Kidney epithelial cell (primary cell): ENCODE measurements at places on chromosomes 4 and X. TPM values are rescaled to one million over a fixed set of nuclear protein-coding genes. Genes with fewer than 3 reads are reported as not detected.

- DNase-seq = no peak
Measured at GRCh38 chr4:170400361-170400760, 310.6 kb upstream of the AADAT start.

GRCh38 chr4:24690436-24690835, 104.9 kb upstream of the SOD3 start:
- no peak for DNase-seq

- DNase-seq = no peak
Measured at GRCh38 chr4:5717449-5718158, 6.6 kb downstream of the EVC start.

DNA sequence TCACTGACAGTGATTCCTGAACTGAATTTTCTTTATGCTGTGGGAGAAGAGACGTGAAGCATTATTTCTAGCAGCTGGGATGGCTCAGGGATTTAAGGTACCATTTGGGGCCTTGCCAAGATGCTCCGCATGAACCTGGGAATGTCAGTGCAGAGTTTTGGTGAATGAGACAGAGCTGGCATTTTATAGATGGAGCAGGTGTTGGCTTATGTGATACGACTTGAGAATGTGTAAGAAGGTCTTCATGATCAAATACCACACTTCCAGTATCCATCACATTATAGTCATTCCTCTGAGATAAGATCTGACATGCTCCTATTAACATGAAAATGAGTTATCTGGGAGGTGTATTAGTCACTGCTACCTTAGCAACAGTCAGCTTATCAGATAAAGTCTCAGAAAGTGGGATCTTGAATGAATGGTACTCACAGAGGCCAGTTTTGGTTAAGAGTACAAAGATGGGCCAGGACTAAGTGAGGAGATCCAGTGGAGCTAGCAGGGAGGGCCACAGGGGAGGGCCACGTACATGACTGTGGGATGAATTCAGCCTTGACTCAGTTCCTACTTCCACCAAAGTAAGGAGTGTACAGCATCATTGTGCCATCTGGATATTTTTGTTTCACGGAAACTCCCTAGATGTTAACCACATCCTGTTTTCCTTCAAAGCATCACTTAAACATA, 116.7 kb downstream of the SPCS3 start:
- peak; percentile 41 for DNase-seq

DNA sequence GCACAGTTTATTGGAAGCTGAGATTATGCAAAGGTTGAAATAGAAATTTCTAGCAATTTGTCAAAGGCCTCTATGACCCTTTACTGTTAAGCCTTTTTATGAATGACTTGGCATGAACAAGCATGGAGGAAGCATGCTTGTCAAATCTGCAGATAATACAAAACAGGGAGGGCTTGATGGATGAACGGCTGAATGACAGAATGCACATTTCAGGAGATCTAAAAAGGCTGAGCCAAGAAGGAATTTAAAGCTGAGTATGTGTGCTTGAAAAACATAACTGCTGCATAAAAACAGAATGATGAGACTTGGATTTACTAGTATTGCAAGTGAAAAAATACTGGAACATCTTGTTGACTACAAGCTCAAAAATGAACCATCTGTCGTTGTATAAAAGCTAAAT, 29.0 kb upstream of the UBE2K start:
- DNase-seq = no peak

DNA sequence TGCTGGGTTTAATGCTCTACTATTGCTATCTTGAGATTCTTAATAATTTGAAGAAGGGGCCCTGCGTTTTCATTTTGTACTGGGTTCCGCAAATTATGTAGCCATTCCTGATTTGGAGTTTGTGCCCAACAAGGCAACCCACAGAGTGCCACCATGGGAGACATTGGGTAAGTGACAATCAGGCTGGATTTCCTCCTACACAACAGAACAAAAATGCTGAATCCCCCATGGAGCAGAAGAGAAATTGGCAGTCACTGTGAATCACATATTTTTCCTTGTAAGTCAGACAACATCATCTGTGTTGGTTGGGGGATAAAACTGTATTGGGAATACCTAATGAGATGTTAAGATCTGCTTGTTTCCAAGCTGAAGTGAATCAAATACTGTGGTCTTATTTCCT, 80.9 kb downstream of the CNGA2 start:
- no peak for DNase-seq

DNA sequence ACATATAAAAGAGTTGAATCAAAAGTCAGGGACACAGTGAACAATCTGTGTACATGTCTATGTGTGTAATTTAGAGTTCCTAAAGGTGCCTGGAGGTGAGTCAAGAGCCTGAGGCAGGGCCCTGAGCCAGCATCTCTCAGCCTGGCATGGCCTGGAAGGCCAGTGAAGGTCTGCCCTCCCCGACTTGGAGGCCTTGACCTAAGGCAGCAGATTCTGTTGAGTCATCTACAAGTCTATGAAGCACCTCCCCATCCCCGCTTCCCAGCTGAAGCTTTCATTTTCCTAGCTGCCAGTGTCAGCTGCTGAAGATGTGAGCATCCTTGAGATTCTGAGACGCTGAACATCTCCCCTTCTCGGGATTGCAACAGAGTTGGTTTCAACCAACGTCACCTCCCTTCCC, 583.9 kb downstream of the BCOR start:
- no peak for DNase-seq

DNA sequence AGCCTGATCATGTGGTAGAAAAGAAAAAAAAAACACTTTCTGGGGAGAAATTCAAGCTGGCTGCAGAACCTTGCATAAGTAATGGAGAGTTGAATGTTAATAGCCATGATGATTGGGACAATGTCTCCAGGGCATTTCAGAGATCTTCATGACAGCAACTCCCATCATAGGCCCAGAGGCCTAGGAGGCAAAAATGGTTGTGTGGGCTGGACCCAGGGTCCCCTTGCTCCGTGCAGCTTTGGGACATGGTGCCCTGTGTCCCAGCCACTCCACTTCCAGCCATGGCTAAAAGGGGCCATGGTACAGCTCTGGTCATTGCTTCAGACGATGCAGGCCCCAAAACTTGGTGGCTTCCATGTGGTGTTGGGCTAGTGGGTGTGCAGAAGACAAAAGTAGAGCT, 1170.9 kb downstream of the C4orf33 start:
- DNase-seq = no peak

DNA sequence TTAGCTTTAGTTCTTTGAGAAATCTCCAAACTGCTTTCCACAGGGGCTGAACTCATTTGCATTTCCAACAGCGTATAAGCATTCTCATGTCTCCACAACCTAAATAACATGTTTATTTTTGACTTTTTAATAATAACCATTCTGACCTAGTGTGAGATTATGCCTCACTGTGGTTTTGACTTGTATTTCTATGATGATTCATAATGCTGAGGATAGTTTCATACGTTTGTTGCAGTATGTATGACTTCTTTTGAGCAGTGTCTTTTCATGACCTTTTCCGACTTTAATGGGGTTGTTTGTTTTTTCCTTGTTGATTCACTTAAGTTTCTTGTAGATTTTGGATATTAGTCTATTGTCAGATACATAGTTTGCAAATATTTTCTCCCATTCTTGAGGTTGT, 1833.0 kb upstream of the PCDH10 start:
- no peak for DNase-seq

DNA sequence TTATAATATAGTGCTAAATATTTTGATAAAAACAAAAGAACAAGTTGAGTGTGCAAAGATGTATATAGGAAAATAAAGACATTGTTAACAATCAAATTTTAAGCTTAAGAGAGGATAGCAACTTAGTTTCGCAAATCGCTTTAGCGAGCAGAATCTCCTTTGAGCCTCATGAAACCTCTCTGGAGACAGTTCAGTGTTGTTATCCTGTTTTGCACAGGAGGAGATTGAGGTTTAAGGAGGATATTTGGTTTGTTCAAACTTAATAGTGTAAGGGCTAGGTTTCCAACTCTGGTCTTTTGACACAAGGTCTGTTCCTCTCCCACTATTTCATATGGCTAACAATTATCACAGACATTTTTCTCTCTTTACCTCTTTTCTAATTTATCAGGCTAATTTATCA, 1848.5 kb upstream of the TENM3 start:
- DNase-seq = no peak

GRCh38 chr4:100100985-100101384, 89.3 kb downstream of the DDIT4L start:
- DNase-seq = no peak

Gene POU3F4
- 0.17 and 0.55 TPM in 2 replicates for total RNA-seq

Gene EREG
- total RNA-seq = 4.3 and 7.5 TPM in 2 replicates

Gene GPAT3
- 8.2 and 9.1 TPM in 2 replicates for total RNA-seq

Gene MID1
- 13.5 and 18.2 TPM in 2 replicates for total RNA-seq
